ENCODE measurements at places on chromosomes 11 and 22. TPM values are rescaled to one million over a fixed set of nuclear protein-coding genes. Genes with fewer than 3 reads are reported as not detected.

DNA sequence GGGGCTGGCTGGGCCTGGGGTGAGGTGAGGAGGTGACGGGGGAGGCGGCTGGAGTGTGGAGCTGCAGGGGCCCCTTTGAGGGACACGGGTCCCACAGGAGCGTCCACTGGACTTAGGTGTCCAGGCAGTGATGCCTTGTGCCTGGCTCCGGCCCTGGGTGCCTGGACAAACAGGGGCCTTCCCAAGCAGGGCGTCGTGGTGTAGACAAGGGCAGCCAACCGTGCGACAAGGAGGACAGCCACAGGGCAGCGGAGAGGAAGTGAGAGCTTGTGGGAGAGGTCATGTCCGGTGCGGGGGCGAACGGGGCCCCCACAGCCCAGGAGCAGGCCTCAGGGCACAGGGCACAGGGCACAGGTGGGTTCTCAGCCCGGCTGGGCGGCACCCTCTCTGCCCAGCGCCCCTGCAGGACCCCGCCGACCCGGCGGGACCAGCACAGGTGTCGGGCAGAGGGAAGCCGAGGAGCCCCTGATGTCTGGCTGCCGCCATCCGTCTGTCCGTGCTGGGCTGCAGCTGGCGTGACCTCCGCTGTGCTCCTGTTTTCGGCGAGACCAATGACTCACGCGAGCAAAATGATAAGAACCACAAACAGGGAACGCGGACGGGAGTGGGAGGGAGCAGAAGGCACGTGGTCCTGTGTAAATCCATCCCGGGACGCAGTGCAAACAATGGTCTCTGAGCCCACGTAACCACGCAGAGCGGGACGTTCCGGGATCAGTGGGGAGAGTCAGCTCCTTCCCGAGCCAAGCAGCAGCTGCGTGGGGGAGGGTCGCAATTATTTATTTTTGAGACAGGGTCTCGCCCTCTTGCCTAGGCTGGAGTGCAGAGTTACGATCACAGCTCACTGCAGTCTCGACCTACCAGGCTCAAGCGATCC is 49.1 kb upstream of the A4GALT start:
- H3K27me3 ChIP-seq, result no peaks in the 10 kb centered on the region
- no peaks in the 10 kb centered on the region for H3K36me3 ChIP-seq
- DNase-seq, result no peak

- peaks cover 46% of the 10 kb centered on the region for H3K4me1 ChIP-seq
- H3K27me3 ChIP-seq, result no peaks in the 10 kb centered on the region
- H3K4me3 ChIP-seq, result peak overlapping the region; percentile 6
- H3K36me3 ChIP-seq, result peaks cover 19% of the 10 kb centered on the region
Measured at GRCh38 chr11:47271961-47272661, 2.2 kb downstream of the MADD start.

- H3K36me3 ChIP-seq, result no peaks in the 10 kb centered on the region
- no peak overlapping the region for H3K27ac ChIP-seq
- H3K27me3 ChIP-seq, result no peaks in the 10 kb centered on the region
- no peaks in the 10 kb centered on the region for H3K4me1 ChIP-seq
- no peak overlapping the region for H3K4me3 ChIP-seq
- no peak for DNase-seq
Measured at GRCh38 chr11:84800755-84801346, 826.3 kb downstream of the DLG2 start.

- peaks cover 21% of the 10 kb centered on the region for H3K4me1 ChIP-seq
- no peak for DNase-seq
- no peak overlapping the region for H3K4me3 ChIP-seq
- H3K27me3 ChIP-seq, result peaks cover 4% of the 10 kb centered on the region
Measured at GRCh38 chr22:48310289-48310688, 1517.4 kb downstream of the BRD1 start.

- H3K4me3 ChIP-seq, result no peak overlapping the region
- no peak overlapping the region for H3K27ac ChIP-seq
- H3K4me1 ChIP-seq, result peaks cover 36% of the 10 kb centered on the region
- DNase-seq, result no peak
Measured at GRCh38 chr22:37663521-37664140, 5.1 kb downstream of the PDXP start.

GRCh38 chr11:92572559-92572958 is 347.9 kb downstream of the FAT3 start:
- no peaks in the 10 kb centered on the region for H3K27me3 ChIP-seq
- DNase-seq, result no peak
- no peak overlapping the region for H3K27ac ChIP-seq
- H3K36me3 ChIP-seq, result no peaks in the 10 kb centered on the region
- H3K4me1 ChIP-seq, result no peaks in the 10 kb centered on the region

- DNase-seq, result no peak
Measured at GRCh38 chr11:77444261-77444660, 29.6 kb downstream of the PAK1 start.

DNA sequence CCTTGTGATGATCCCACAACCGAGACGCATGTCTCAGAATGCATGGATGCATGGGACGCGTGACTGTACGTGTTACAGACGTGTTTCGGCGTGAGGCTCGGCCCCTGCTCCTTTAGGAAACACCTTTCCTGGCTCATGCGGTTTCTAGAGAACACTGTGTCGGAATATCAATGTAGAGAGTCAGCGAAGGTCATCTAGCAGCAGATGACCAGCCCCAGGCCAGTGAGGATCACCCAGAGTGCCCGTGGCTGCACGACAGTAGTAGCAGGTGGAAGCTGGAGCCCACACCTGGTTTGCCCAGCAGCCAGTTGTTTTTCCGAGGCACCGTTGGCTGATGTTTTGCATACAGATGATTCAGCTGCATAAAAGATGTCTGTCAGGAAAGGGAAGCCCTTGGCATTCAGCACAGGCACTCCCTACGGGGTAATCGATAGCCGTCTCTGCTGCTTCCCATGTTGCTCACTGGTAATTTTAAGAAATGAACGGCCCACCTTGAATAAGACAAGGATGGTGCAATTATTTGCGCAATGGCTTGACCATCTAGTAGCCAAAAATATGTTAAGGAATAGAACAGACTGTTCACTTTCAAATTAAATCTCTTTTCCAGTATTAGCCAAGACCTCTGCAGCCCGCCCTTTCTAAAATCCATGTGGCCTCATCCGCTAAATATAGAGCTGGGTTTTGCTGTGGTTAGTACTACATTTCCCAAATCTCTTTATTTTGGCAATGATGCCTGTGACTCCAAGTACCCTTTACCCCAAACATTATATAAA is 1.1 kb upstream of the CLTCL1 start:
- no peak overlapping the region for H3K27ac ChIP-seq
- DNase-seq, result peak; percentile 68
- H3K4me1 ChIP-seq, result peaks cover 36% of the 10 kb centered on the region
- H3K27me3 ChIP-seq, result no peaks in the 10 kb centered on the region

DNA sequence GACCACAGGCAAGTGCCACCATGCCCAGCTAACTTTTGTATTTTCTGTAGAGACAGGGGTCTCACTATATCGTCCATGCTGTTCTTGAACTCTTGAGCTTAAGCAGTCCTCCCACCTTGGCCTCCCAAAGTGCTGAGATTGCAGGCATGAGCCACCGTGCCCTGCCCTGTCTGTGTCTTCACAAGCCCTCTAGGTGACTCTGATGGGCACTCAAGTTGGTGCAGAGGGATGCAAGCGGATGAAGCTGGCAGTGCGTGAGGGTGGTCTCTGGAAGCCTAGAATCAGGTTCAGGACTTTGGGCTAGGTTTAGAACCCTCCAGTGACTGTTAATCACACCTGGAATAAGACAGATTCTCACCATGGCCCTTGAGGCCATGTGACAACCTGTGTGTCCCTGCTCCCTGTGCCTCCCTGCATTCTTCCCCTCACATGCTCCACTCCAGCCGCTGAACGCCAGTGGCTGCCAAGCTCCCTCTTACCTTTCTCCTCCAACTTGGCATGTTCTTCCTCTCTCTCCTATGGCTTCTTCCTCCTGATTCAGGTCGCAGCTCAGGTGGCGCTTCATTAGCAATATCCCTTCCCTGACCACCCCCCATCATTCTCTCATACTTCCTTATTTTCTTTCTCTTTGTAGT is 242.3 kb upstream of the TBCEL start:
- no peak overlapping the region for H3K27ac ChIP-seq
- no peaks in the 10 kb centered on the region for H3K36me3 ChIP-seq
- peak; percentile 60 for DNase-seq
- no peaks in the 10 kb centered on the region for H3K27me3 ChIP-seq

DNA sequence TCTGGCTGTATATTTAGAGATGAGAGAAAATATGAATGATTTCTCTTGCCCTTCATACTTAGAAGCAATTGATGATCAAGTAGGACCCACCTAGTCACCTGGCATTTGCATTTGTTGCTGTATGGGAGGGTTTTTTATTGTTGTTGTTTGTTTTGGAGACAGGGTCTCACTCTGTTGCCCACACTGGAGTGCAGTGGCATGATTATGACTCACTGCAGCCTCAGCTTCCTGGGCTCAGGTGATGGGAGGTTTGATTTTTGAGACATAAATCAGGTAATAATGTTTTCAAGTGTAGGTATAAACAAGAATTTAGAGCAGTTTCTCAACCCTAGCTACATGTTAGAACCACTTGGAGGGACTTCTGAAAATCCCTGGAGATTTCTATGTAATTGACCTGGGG is 63.0 kb downstream of the TNRC6B start:
- no peak for DNase-seq
- no peak overlapping the region for H3K27ac ChIP-seq
- H3K27me3 ChIP-seq, result no peaks in the 10 kb centered on the region
- H3K36me3 ChIP-seq, result peaks cover 8% of the 10 kb centered on the region

- DNase-seq, result no peak
- H3K27me3 ChIP-seq, result peaks cover 35% of the 10 kb centered on the region
- H3K27ac ChIP-seq, result no peak overlapping the region
- no peak overlapping the region for H3K4me3 ChIP-seq
- no peaks in the 10 kb centered on the region for H3K4me1 ChIP-seq
Measured at GRCh38 chr11:13637125-13638069, 31.1 kb upstream of the FAR1 start.

DNA sequence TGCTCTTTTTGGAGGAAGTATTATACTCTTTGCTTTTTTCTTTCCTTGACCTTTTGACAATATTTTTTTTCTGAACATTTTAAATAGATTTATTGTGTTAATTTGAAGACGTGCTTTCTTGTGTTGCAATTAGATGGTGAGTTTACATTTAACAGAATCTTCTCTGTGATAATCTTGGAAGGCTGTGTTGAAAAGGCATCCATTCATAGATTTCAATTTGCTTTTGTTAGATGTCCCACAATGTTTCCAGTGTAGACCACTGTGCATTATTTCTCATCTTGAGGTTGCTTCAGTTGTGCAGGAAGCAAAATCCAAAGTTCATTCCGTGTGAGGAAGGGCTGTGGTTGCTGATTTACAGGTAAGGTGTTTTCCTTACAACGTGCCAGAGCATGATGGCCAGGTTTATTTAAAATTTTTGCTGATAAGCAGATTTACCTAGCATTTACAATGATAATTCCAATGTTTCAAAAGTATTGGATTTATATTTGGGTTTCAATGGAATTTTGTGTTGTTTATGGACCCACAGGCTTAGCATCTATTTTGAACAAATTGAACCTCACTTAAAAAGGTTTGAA is 4.1 kb upstream of the OR5J2 start:
- no peaks in the 10 kb centered on the region for H3K27me3 ChIP-seq
- no peak overlapping the region for H3K4me3 ChIP-seq
- H3K4me1 ChIP-seq, result no peaks in the 10 kb centered on the region
- no peak for DNase-seq
- H3K27ac ChIP-seq, result no peak overlapping the region

DNA sequence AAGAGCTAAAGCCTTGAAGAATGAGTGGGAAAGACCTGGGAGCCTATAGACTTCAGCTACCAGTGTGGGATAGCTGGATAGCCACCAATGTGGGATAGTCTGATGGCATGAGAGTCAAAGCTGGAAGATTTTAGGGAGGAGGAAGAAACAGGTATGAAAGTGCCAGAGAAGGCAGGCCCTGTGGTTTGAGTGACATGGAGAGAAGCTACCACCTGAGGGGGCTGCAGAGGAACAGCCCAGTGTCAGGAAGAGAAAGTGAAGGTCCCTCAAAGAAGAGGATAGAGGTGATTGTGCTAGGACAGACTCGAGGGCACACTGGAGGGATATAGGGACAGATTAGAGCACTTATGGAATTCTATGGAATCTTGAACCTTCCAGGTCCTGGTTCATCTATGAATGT is 23.1 kb upstream of the PAX6 start:
- H3K36me3 ChIP-seq, result no peaks in the 10 kb centered on the region
- H3K27ac ChIP-seq, result no peak overlapping the region
- DNase-seq, result no peak
- H3K27me3 ChIP-seq, result peaks cover 57% of the 10 kb centered on the region

DNA sequence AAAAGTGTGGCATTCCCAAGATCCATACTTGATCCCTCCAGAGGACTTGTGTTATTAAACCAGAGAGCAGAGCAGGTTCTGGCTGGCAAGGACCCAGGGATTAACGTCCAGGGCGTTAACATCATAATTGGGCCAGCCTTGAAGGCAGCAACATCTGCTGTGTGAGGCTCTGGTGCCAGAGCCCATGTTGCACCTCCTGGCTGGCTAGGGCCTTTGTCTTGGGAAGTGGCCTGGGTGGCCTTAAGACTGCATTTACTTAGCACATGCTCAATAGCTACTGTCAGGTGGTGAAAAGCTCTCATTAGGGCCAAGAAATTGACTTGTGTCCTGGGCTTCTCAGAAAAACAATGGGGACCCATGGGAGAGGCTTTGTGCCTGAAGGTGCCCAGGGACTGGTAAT is 66.6 kb downstream of the CACNG2 start:
- no peak overlapping the region for H3K27ac ChIP-seq
- DNase-seq, result no peak
- no peaks in the 10 kb centered on the region for H3K4me1 ChIP-seq
- H3K27me3 ChIP-seq, result peaks cover 78% of the 10 kb centered on the region
- H3K36me3 ChIP-seq, result no peaks in the 10 kb centered on the region

GRCh38 chr22:41380993-41381328 is 781 bp upstream of the TEF start:
- peaks cover 7% of the 10 kb centered on the region for H3K27me3 ChIP-seq
- peaks cover 15% of the 10 kb centered on the region for H3K4me1 ChIP-seq
- H3K36me3 ChIP-seq, result no peaks in the 10 kb centered on the region

DNA sequence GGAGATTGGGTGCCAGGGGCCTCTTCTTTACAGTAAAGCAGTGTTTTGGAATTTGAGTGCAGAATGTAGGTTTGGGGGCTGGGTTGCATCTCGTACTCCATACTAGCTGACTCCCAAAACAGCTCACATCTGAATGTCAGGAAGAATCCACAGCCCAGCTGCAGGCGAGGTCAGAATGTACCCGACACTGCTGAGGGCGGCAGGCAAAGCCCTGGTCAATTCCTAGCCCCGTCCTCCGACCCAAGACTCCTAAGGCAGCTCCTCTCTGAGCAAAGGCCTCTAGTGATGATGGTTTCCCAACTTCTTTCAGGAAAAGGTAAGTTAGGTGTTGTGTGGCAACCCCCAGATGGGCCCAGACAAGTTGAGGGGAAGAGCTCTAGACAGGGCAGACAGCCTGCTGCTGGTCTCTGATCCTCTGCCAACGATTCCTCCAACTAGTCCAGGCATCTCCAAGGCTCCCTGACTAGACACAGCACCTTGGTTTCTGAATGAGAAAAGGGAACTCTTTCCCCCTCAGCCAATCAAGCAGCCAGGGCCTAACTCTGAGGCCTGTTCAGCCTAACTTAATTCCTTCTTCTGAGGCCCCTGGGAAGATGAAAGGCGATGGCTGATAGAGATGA is 8.6 kb downstream of the LARGE2 start:
- peaks cover 8% of the 10 kb centered on the region for H3K4me1 ChIP-seq
- no peak for DNase-seq

The TRIOBP gene
- 103 TPM for total RNA-seq

The INSC gene
- not detected for total RNA-seq

The CST6 gene
- total RNA-seq, result not detected

The IRAG1 gene
- total RNA-seq, result 22.2 TPM

The TPCN2 gene
- total RNA-seq, result 22.4 TPM

The PLET1 gene
- total RNA-seq, result not detected

The ACRV1 gene
- not detected for total RNA-seq

The TYR gene
- total RNA-seq, result not detected

The BIK gene
- total RNA-seq, result not detected

The F2 gene
- total RNA-seq, result 0.19 TPM

The DGKZ gene
- total RNA-seq, result 49.9 TPM

The ARRB1 gene
- total RNA-seq, result 11.3 TPM

The DNAJB7 gene
- not detected for total RNA-seq

The CDC42BPG gene
- 0.68 TPM for total RNA-seq

The SCUBE2 gene
- total RNA-seq, result 3.3 TPM

All from osteocyte (in vitro differentiated cells).